ENCODE measurements at places on chromosomes 5 and 9.

DNA sequence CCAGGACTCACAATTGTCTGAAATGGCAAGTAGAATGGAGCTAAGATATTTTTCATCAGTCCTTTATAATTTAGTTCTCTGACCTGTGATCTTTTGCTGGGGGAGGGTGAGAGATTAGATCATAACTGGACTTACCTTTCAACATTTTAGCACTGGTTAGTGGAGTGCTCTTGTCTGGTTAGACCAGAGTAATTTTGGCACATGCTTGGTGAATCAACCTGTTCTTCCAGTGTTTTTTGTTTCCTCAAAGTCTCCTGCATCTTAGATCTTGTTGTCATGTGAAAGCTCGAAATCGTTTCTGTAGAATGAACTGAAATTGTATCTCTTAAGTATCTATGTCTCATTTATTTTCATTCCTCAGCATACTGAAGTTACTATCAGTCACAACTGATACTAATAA, 122.4 kb downstream of the TLE4 start:
- DNase-seq: no peak

GRCh38 chr9:37198039-37198729, 77.8 kb downstream of the ZCCHC7 start:
- no peak for DNase-seq

- DNase-seq: peak; percentile 69
Observed at GRCh38 chr5:96614110-96614691, 48.0 kb upstream of the CAST start.

DNA sequence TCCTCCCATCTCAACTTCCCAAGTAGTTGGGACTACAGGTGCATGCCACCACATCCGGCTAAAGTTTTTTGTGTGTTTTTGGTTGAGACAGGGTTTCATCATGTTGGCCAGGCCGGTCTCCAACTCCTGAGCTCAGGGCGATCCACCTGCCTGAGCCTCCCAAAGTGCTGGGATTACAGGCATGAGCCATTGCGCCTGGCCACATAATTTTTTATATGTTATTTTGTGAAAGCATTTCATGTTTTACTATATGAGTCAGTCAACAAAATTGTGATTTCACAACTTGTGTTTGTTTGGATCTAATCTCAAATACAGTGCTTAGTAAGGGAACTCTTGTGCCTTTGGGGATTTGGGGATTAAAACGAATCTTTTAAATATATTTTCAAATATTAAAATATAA, 20.0 kb upstream of the FAM120AOS start:
- DNase-seq: no peak

All from activated CD4-positive, alpha-beta T cell treated with anti-CD3 and anti-CD28 coated beads, Interleukin-2, amount 10 ng/mL, durations not matched to agents 7 days and 5 days (primary cell).